ENCODE measurements at places on chromosomes 1 and 21. TPM values are rescaled to one million over a fixed set of nuclear protein-coding genes. Genes with fewer than 3 reads are reported as not detected.

The SCNM1 gene
- total RNA-seq = 49.8 TPM

The FCMR gene
- total RNA-seq = 1.1 TPM

The MFAP2 gene
- 0.50 TPM for total RNA-seq

The SLAMF7 gene
- 8.4 TPM for total RNA-seq

The COL11A1 gene
- not detected for total RNA-seq

The CCDC27 gene
- not detected for total RNA-seq

The PADI3 gene
- 0.21 TPM for total RNA-seq

DNA sequence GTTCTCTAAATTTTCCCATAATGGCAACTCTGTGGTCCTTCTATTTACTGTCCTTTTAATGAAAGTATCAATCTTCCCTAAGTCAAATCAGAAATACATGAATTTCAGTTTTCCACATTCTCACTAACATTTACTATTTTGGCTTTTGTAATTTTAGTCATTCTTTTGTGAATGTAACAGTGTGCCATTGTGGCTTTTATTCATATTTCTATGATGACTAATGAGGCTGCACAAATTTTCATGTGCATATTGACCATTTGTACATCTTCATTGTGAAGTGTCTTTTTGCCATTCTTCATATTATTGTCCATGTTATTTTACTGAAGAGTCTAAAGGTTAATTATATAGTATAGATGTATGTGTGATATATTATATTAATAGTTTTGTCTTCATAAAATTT, 431.0 kb upstream of the BRINP3 start:
- no peak for DNase-seq

GRCh38 chr21:32455548-32455947, 43.0 kb downstream of the EVA1C start:
- DNase-seq = no peak

DNA sequence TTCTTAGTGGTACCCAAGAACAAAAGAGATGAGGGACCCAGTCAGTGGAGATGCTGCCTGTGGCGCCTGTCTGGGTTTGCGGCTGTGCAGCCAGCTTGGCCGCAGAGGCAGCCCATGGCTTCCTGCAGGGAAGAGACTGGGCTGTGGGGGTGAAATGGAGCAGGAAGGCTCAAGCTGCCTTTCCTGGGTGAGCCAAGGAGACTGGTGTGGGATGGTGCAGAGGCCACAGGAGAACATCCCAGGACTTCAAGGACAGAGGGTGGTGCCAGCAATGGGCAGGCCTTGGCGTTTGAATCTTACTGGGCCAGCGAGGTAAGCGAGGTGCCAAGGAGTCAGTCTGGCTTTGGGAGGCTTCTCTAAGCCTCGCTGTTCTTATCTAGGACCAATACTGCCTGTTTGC, 26.4 kb downstream of the KCNA10 start:
- no peak for DNase-seq

GRCh38 chr21:38220270-38220737, 36.5 kb upstream of the KCNJ15 start:
- DNase-seq = no peak

DNA sequence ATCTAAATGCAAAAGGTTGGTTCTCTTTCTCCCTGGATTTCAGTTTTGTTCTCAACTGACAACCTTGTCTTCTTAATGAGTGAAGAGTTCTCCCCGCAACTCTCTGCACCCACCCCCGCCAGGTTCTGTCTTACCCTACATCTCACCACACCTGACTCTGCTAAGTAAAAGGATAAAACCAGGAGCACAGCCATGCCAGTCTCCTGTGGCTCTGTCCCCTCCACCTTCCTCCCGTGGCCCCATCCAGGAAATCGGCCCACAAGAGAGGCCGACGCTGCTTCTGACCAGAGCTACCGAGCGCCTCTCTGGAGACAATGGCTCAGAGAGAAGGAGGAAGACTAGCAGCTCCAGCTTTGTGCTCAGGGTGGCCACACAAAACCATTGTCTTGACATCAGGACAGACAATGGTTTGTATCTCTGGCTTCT, 72.2 kb downstream of the PLEKHA6 start:
- no peak for DNase-seq

DNA sequence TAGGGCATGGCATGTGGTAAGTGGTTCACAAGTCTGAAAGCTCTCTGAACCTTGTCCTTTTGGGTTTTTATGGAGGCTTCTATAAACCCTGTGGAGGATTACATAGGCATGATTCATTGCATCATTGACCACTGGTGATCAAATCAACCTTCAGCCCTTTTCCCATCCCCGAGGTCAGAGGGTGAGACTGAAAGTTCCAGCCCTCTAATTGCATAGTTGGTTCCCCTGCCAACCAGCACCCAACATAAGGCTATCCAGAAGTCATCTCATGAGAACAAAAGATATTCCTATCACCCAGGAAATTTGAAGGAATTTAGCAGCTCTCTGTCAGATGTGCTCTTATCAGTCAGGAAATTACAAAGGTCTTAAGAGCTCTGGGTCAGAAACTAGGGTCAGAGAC, 89.5 kb upstream of the ARTN start:
- DNase-seq = no peak

GRCh38 chr1:245306628-245307410, 152.0 kb downstream of the KIF26B start:
- DNase-seq = no peak

DNA sequence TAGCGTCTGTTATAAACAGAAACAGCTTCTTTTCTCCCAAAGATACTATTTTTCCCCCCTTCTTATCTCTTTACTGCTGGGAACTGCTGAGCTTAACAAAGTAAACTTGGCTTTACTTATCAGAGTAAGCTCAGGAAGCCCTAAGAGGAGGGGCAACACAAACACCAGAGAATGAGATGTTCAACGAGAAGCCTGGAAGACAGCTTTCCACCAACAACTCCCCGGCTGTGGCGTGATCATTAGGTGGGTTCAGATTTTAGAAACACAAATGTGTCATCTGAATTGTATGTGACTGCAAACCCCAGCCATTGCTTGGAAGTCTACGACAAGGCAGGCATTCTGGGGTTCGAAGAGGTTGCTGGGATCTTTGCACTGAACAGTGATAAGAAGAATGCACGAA, 181.2 kb upstream of the ESRRG start:
- DNase-seq = no peak

Measured in Calu3 (cell line).